ENCODE measurements at places on chromosomes 7 and 10.

- no peak for DNase-seq
Measured at GRCh38 chr7:12623885-12624498, 53.5 kb downstream of the SCIN start.

GRCh38 chr10:58785354-58785753, 272.7 kb downstream of the BICC1 start:
- DNase-seq = no peak

DNA sequence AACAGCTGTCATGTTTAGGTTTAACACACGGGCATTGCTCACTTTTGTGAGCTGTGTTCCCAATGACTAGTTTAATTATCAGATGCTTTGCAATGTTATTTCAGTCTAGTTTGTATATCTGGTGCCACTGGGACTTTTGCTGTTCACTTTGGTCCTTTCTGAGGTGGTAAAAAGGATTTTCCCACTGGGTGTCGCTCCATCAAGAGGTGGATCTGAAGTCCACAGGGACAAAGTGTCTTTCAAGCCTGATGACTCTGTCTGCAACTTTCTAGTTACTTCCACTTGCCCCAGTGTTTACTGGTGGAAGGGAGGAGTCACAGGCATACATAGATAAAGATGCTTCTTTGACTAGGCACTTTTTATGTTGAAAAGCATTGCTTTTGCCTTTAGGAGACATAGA, 242.2 kb downstream of the HGF start:
- no peak for DNase-seq

DNA sequence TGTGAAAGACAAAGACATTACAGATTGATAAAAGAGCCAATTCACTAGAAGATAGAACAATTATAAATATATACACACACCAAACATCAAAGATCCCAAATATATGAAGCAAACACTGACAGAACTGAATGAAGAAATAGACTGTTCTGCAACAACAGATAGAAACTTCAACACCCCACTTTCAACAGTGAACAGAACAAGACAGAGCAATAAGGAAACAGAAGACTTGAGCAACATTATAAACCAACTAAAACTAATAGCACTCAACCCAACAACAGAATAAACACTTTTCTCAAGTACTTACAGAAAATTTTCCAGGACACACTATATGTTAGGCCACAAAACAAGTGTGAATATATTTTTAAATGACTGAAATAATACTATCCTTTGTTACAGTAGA, 10.9 kb downstream of the CDCA7L start:
- DNase-seq = no peak

- no peak for DNase-seq
Measured at GRCh38 chr7:135189221-135189662, 18.7 kb upstream of the CYREN start.

DNA sequence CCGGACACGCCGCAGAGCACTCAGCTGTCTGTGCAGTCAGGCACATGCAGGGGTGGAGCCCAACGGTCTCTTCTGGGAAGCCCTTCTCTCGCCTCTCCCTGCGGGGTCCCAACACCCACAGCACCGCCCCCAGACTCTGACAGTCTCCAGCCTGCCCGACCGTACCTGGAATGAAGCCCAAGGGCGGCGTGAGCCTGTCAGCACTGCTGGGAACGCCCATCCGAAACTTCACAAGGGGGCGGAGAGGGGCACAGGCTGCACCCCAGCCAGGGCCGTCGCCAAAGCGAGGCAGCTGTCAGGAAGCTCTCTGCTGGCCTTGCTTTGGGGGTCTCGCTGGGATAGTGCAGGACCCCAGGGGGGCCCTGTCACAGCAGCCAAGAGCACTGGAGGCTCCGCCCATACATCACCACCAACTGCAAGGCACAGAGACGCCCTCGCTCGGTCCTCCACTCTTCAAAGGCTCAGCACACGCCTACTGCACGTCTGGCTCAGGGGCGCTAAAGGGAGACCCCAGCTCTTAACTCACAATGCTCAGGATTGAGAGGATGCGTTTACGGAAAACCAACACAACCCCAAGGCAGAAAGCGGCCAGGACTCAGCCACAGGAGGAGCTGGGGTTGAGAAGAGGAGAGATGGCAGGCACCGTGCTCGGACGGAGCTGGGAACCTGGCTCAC, 30.9 kb downstream of the MAD1L1 start:
- no peak for DNase-seq

DNA sequence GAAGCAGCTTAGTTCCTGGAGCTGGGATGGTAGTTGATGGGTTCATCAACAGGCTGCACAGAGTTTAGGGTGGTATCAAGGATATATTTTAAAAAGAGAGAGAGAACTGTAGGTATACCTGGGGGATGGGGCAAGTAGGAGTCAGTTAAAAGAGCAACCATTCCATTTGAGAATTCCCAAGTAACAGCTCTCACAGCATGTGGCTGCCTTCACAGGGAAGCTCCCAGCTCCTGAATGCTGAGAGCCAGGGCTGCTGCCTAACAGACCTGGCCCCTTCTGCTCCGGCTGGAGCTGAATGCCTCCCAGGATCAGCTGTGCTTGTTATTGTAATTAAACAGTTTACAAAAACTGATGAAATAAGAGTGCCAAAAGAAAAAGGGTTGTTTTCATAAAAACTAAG, 58.8 kb upstream of the GPR26 start:
- DNase-seq = no peak

- DNase-seq = no peak
Measured at GRCh38 chr10:16674147-16674703, 143.0 kb downstream of the RSU1 start.

DNA sequence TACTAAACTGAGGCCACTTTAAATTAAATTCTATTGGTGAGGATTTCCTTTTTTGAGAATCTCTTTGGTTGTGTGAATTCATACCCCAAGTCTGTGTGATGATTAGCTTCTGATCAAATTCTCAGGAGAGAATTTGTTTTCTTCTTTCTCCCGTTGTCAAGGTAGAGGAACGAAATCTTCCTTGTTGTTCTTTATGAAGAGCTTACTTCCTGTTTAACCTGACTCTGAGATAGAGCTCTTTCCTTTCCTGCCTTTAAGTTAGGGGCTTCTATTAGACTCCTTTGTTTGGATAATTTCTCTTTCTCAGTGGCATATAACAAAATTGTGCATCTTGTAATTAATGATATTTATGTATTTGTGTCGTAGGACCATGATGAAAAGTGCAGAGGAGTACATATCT, 572.1 kb downstream of the REEP3 start:
- no peak for DNase-seq

- DNase-seq = no peak
Measured at GRCh38 chr7:82050792-82051191, 280.9 kb upstream of the HGF start.

DNA sequence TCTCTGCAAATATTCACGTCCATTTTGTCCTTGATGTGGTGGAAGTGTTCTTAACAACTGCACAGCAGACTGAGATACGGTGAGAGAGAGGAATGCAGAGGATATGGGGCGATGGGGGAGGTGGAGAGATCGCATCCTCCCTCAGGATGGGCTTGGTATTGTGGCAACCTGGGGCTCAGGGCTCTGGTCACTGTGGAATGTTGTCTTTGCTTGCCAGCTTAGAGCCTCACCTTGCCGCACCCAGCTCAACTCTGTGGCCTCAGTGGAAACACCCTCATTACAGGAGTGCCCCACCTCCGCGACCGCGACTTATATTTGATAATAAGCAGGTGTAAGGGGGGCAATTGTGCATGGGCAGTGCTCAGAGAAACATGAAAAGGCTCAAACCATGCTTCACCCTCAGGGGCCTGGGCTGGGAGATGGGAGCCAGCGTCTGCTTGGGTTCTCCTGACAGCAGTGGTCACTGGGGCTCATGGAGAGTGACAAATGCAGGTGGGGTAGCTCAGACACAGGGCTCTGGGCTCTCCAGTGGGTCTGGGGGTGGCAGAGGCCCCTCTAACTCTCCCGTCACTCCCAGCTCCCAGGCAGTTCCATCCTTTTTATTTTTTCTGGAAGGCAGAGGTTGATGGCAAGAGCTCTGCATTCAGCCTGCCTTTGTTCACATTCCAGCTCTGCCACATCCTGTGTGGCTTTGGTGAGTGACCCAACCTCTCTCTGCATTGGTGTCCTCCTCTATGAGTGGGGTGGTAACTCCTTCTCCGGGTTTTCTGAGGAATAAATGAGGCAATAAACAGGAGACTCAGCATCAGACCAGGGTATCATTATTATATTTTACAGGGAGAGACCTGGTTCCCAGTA, 43.1 kb upstream of the EMX2 start:
- no peak for DNase-seq

DNA sequence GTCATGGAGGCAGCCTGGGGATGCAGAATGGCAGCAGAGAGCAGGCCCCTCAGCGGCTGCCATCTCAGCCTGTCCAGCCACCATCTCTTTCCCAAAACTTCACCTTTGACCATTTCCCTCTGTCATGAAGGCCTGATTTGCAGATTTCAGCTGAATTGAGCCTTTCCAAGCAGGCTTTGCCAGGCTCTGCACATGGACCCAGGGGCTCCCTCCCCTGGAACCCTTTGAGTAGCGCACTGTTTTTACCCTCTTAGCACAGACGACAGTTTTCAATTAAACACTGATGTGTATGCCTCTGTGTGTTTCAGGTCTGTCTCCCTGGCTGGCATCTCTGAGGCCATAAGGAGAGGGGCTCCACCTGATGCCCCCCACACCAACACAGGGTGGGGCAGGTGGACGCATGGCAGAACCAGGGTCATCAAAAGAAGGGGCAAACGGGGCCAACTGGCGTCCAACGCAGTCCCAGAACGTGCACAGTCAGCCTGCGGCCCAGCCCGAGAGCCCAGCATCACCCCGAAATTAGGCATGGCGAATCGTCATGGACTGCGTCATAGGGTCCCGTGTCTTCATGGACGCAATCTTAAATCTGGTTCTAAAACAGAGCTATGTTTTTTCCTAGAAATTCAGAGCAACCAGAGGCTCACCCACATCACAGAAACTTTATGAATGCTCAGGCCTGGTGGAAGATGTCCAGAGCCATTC, 185.0 kb upstream of the TCERG1L start:
- no peak for DNase-seq
